ENCODE measurements at places on chromosomes 16 and 17.
A peak's percentile ranks its signal among the peaks of the same experiment; 100 is the strongest.

- no peak for DNase-seq
- H3K27ac ChIP-seq = no peak overlapping the region
- H3K4me1 ChIP-seq = no peaks in the 10 kb centered on the region
- no peak overlapping the region for H3K4me3 ChIP-seq
- H3K36me3 ChIP-seq = peaks cover 30% of the 10 kb centered on the region
Observed at GRCh38 chr17:29469276-29469675, 79.1 kb downstream of the TAOK1 start.

DNA sequence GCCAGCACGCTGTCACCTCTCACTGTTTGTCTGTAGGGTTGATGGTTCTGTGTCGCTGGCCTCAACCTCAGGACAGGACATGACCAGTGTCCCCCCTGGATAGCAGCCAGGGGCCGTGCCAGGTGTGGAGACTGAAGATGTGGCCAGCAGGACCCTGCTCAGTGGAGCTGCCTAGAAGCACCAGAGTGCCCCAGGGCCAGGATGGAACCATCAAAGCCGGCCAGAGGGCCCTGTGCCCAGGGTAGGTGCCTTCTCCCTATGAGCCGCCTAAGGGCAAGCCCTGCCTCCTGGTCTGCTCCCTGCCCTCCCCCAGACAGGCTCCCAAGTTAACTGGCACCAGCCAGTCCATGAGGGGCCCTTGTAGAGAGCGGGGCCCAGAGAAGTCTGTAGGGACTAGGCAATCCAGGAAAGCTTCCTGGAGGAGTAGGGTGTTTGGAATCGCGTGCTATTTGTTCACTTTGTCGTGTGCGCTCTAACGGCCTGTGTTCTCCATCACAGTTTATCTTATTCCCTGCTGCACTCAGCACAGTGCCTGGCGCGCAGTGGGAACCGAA, 546 bp upstream of the NDUFB10 start:
- DNase-seq = no peak
- H3K27ac ChIP-seq = peak overlapping the region; percentile 56
- H3K36me3 ChIP-seq = peaks cover 5% of the 10 kb centered on the region
- peaks cover 25% of the 10 kb centered on the region for H3K4me1 ChIP-seq
- H3K4me3 ChIP-seq = peak overlapping the region; percentile 61

- no peak overlapping the region for H3K4me3 ChIP-seq
- DNase-seq = no peak
- H3K27me3 ChIP-seq = no peaks in the 10 kb centered on the region
- H3K36me3 ChIP-seq = no peaks in the 10 kb centered on the region
- H3K27ac ChIP-seq = no peak overlapping the region
Observed at GRCh38 chr17:38970128-38970527, 2.9 kb upstream of the FBXO47 start.

DNA sequence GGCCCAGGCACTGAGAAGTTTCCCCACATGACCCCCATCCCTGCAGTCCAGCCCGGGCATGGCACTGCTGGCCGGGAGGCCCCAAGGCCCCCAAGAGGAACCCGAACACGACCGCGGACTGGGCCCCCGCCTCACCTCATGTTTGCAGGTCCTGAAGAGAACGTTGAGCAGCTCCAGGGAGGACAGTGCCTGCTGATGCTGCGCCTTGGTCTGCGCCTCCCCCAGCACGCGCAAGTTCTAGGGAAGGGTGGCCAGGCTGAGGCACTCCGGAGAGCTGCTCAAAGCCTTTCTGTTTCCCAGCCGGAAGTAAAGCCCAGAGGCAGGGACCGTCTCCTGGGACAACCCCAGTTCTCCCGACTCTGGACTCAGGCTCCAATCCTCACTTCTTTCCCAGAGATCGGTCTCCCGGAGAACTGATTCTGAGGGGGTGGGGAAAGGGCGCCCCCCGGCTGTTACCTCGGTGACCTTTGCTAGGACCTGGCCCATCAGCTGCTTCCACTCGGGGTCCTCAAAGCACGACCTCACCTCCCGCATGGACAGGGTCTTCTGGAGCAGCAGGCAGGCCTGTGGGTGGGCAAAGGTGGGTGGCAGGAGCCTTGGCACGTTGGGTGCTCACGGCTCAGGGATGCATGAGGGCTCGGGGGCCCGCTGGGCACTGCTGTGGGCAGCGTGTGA, 13.7 kb downstream of the MYBBP1A start:
- H3K27me3 ChIP-seq = no peaks in the 10 kb centered on the region
- no peaks in the 10 kb centered on the region for H3K4me1 ChIP-seq
- H3K4me3 ChIP-seq = no peak overlapping the region
- no peak overlapping the region for H3K27ac ChIP-seq
- H3K36me3 ChIP-seq = peaks cover 1% of the 10 kb centered on the region

- H3K4me3 ChIP-seq = no peak overlapping the region
- DNase-seq = no peak
- H3K27ac ChIP-seq = no peak overlapping the region
- peaks cover 3% of the 10 kb centered on the region for H3K27me3 ChIP-seq
- peaks cover 3% of the 10 kb centered on the region for H3K4me1 ChIP-seq
Observed at GRCh38 chr17:55625521-55625920, 97.1 kb downstream of the TMEM100 start.

DNA sequence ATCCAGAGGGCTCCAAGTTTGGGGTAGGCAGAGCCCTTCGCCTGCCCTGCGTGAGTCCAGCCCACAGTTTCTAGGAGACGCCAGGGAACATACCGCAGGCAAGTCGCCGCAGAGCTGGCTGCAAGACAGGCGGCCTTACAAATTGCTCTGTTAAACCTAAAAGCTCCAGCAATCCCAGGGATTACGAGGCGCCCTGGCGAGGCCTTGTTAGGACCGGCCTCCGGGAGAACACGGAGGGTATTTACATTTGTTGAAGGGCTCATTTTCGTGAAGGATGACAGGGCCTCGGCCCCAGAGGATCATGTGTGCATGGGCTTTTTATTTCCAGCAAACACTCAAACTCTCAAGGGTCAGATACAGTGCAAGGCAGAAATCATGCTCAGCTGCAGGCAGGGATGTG, 77.6 kb upstream of the FOXF1 start:
- peaks cover 80% of the 10 kb centered on the region for H3K27me3 ChIP-seq
- no peak overlapping the region for H3K27ac ChIP-seq
- H3K36me3 ChIP-seq = no peaks in the 10 kb centered on the region
- H3K4me1 ChIP-seq = peaks cover 22% of the 10 kb centered on the region
